ENCODE measurements at places on chromosomes 2 and 18.
A peak's percentile ranks its signal among the peaks of the same experiment; 100 is the strongest.

- no peak for DNase-seq
Observed at GRCh38 chr2:226994775-226995174, 158.9 kb downstream of the RHBDD1 start.

- DNase-seq, result no peak
Observed at GRCh38 chr2:80852079-80852807, 547.7 kb upstream of the LRRTM1 start.

- no peak for DNase-seq
Observed at GRCh38 chr2:221370857-221371211, 201.3 kb downstream of the EPHA4 start.

GRCh38 chr2:241007111-241007510 is 8.7 kb downstream of the SNED1 start:
- no peak for DNase-seq

- DNase-seq, result peak; percentile 5
Observed at GRCh38 chr2:203237346-203238238, 1.2 kb upstream of the CYP20A1 start.

DNA sequence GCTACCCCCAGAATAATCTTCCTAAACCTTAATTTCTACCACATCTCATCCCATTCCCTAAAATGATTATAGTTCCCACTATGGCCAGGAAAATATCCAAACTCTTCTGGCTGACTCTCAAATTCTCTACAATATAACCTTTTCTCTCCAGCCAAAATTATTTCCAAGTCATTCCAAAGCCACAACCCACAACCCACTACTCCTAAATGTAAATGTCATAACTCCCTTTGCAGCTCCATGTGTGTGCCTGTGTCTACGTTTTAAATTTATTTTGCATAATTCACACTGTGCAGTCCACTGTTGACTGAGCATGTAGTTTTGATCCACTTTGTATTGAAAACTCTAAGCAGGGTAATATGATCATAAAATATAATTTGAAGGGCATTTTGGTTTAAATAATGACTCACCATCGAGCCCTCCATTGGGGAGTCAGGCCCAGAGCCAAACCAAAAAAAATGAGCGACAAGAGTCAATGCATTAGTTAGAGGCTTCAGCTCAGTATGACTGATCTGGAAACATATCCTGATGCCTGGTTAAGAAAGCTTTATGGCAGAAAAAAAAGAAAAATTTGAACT is 171.0 kb downstream of the AFF3 start:
- DNase-seq, result no peak

DNA sequence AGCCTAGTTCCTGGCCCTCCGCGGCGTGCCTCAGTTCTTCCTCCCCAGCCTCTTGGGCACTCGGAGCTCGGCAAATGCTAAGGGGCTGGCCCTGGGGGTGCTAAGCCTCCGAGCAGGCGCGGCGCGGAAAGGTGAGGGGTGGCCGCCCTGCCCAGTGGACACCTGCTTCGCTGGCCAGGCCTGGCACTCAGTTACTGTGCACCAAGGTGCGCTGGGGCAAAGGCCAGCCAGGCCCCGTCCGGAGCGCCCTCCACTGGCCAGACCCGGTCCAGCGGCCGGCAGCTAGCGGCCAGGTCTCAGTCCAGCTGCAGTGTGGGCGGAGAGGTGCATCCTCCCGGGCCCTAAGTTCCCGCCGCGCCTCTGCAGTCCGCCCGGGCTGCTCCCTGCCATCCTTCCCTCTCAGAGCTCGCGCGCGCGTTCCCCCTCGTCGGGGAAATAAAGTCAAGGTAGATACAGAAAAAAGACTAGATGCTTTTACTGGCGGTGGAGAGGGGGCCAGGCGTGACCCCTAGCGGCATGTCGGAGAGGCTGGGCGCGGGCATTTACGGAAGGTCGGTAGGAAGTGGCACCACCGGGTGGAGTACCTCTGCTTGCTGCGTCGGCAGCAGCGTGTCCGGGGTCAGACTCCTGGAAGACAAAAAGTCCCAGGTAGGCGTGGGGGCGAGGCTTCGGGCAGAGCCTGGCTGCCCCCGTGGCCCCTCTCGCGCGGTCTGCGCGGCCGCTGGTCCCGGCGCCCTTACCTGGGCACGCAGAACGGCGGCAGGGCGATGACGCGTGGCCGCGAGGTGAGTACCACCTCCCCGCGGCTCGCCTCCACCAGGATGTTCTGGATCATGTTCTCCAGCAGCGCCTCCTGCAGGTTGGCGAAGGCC is 9.4 kb upstream of the CRYBA2 start:
- peak; percentile 42 for DNase-seq

DNA sequence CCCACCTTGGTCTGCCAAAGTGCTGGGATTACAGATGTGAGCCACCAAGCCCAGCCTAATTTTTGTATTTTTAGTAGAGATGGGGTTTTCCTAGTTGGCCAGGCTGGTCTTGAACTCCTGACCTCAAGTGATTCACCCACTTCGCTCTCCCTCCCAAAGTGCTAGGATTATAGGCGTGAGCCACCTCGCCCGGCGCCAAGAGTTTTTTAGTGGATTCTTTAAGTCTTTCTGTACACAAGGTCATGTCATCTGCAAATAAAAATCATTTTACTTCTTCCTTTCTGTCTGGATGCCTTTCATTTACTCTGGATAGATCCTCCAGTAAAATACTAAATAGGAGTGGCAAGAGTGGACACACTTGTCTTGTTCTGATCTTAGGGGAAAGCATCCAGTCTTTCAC is 61.7 kb downstream of the KCMF1 start:
- DNase-seq, result no peak

GRCh38 chr2:47023332-47023731 is 107.7 kb upstream of the MCFD2 start:
- no peak for DNase-seq

DNA sequence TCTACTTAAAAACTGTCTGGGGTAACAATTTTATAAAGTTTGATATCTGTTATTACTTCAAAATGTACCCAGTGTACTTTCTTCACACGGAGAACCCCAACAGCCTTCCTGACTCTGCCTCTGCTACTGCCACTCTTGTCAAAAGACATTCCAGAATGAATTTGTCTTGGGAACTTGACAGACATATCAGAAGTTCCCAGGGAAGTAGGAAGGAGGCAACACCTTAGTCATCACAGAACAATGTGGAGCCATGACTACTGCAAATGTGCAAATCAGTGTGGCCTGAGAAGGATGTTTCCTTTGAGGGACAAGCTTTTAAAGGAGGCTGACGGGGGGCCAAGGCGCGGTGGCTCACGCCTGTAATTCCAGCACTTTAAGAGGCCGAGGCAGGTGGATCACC is 133.8 kb upstream of the RNF152 start:
- no peak for DNase-seq

GRCh38 chr18:43590182-43590903 is 313.1 kb upstream of the SYT4 start:
- DNase-seq, result no peak

- peak; percentile 28 for DNase-seq
Observed at GRCh38 chr2:157837851-157838441, 38.2 kb downstream of the ACVR1 start.

DNA sequence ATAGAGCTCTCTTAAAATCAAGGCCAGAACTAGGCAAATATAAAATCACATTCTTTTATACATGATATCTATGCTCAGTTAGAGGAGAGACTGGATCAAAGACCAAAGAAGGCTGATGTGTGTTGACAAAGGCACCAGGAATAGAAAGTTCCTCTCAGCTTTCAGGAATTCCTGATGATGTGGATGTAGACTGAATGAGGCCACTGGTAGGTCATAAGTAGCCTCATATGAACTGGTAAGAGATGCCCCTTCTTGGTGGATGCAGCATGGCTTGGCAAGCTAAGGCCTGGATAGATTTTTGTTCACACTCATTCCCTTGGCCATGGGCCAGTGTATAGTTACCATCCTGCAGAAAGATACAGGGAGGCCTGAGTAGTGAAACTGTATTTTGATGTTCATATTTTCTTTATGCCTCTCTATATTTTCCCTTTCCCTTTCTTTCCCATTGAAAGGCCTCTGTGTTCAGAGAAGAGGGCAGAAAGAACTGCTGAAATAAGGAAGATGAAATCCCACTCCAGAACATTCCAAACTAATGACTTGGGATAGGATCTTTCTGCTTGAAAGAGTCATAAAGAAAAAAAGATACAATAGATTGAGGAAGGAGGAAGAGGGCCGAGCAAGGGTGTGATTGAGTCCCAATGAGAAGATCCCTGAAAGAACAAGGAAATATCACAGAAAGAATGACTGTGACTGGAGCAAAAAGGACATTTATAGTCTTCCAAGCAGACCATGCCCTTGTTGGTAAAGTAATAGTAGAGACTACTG is 2182.7 kb upstream of the PIK3C3 start:
- DNase-seq, result no peak

GRCh38 chr2:128308284-128308731 is 10.4 kb downstream of the HS6ST1 start:
- no peak for DNase-seq

- no peak for DNase-seq
Observed at GRCh38 chr2:134782792-134783191, 55.6 kb upstream of the ACMSD start.

DNA sequence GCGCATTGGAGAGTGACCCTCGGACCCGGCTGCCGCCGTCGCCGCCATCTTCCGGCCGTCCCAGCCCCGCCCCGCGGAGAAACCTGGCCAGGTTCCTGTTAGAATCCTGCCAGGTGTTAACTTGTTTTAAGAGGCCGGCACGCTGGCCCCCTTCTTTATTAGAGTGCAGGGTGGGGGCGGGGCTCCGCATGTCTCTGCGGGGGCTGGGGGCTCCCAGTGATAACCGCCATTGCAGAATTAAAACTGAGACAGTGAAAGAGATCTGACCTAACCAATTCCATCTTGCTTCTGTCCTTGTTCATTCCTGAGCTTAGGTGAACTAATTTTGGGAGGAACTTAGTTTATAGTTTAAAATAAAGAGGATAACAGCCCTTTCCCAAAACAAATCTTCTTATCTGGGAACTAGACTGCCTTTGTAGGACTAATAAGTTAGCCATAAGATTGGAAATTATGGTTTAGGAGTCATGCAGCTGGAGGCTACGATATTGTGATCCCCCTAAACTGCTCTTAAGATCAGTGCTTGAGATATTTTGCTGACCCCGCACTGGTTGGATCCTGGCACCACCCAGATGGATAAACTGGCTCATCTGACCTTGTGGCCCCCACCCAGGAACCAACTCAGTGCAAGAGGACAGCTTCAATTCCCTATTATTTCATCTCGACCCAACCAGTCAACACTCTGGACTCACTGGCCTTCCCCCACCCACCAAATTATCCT is 543 bp upstream of the STARD7 start:
- peak; percentile 35 for DNase-seq

- DNase-seq, result no peak
Observed at GRCh38 chr2:112876971-112877361, 34.0 kb upstream of the IL37 start.

DNA sequence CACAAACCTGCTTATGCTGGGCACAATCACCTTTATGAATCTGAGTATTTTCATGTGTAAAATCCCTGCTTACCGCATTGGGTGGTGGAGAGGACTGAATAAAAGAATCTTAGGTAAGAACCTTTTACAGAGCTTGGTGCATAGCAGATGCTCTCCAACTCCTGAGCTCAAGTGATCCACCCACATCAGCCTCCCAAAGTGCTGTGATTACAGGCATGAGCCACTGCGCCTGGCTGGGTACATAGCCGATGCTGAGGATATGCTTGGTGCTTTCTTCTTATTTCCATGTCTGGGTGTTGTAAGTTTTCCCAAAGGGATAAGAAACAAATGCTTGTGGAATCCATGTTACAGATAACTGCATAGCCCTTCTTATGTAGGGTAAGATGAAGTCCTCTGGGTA is 244.3 kb upstream of the PXDN start:
- no peak for DNase-seq

DNA sequence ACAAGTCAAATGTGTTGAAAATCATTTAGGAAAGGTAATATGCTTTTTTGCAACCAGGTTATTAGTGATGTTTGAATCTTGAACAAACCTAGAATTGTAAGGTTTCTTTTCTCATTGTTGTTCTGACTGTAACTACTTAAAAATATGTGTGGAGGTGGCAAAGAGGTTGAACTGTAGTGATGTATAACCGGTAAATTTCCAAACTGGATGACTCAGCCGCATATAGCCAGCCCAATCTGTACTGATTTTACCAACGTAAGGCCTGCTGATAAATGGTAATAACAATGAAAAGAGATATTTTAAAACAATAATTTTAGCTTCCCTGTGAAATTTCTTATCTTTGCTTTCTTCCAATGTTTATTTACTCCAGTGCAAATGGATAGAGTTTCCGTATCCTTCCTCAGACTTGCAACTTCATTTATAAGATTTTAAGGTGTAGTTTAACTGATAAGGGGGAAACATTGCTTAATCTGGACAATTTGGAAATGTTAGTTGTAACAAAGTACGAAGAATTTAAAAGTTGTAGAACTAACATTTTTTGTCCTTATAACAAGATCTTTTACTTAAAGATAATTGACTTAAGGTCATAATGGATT is 1170.4 kb upstream of the ZEB2 start:
- no peak for DNase-seq

GRCh38 chr2:9983401-9984216 is 32.1 kb downstream of the GRHL1 start:
- no peak for DNase-seq

DNA sequence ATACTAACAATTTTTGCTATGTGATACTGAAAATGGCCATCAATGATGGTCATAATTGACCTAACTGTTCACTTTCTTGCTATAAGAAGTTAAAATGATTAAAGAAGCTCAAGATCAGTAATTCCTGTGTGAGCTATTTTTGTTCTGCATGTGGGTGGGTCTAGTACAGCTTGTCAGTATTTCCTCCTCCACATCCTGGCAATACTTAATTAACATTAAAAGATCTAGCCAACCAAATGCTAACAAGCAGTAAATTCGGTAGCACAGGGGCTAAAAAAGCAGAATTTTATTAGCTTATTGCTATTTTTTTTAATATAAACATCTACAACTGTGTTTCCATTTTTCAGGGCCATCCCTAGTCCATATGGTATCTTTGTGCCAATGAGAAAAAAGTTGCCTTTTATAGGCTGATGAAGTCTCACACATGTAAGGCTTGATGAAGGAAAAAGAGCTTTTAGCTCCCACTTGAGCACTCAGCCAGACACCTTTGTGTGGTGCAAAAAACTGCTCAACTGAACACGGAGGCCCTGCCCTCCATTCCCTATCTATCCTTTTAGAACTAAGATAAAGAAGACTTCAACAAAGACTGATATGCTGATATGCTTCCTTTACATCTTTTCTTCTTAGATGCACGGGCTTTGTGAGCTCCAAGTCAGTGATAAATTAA is 4.9 kb upstream of the PNO1 start:
- DNase-seq, result no peak
